SW 1271 (cell line): ENCODE measurements at places on chromosomes 7 and 10.

DNA sequence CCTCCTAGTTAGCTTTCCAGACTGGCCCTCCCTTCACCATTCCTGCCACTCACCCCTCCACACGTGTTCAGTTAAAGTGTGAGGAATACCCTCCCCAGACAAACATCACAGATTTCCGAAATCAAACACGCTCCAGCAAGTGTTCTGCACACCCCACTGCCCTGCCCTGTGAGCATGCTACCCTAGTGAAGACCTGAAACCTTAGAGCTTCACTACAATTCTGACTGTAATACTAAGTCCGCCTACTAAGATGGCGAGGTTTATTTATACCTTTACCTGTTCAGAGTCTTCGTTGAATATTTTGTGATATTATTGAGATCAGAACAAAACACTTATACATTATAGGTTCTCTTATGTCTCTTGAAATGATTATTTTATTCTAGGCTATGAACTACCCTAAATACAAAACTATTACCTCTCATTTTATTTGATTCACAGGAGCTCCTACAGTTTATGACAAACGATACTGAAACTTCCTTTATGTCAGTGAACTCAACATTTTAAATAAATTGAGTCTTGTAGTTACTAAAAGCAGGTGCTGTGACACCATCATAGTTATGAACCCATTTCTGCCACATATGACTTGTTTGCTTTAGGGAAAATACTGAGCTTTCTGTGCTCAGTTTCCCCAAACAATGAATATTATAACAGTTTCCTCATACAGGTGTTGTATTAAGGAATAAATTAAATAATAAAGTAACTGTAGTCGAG lies 8.6 kb downstream of the SCIN start:
- DNase-seq: no peak

- no peak for DNase-seq
Measured at GRCh38 chr7:70410134-70410750, 721.7 kb upstream of the GALNT17 start.

- no peak for DNase-seq
Measured at GRCh38 chr7:95155965-95156364, 168.4 kb downstream of the PON1 start.

GRCh38 chr7:8893775-8894174 lies 460.4 kb downstream of the NXPH1 start:
- DNase-seq: no peak

- no peak for DNase-seq
Measured at GRCh38 chr10:33460505-33461294, 126.2 kb upstream of the NRP1 start.

DNA sequence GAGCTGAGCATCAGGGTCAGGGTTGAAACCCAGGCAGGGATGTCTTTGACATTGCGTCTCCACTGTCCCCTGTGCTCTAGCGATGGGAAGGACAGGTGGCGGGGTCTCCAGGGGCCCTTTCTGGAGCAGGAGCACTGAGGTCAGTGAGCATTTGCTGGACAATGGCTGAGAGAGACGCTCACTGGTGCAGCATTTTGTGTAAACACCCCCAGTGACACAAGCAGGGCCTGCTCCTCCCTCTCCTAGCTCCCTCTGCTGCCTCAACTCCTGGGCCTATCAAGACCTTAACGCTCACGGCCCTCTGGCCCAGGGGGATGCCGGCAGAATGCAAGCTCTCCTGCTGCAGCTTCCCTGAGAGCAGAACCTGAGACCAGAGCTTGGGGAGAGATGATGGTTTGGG lies 17.4 kb upstream of the INMT start:
- no peak for DNase-seq

DNA sequence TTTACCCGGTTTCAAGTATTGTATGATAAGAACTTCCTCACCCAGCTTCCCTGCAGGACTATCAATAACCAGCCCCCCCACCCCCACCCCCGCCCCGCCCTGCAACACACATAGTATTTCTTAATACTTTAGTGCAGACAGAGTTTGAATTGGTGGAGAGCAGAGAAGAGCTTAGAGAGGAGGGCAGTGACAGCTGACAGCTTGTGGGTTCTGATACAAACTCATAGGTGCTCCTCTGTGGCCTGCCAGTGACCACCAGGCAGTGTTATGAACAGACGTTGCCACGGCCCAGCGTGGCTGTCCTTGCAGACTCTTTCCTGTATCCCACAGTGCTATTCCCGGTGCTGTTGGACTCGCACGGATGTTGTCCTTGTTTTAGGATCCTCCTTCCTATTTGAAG lies 186.9 kb upstream of the ADO start:
- DNase-seq: no peak

DNA sequence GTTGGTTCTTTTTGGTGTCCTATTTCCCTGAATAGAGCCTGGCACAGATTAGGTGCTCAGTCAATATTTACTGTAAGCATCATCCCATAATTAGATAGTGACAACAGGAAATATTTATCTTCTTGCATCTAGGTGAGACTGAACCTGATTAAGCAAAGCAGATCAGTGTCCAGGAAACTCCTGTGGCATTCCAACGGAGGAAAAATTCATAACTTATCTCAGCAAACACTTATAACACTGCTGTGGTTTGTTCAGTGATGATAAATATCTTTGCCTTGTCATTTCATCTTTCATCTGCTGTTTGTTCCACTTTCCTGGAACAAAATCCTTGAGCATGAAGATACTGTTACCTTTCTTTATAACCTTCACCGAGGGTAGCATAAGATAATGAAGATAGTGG lies 1160.3 kb upstream of the AUTS2 start:
- no peak for DNase-seq

DNA sequence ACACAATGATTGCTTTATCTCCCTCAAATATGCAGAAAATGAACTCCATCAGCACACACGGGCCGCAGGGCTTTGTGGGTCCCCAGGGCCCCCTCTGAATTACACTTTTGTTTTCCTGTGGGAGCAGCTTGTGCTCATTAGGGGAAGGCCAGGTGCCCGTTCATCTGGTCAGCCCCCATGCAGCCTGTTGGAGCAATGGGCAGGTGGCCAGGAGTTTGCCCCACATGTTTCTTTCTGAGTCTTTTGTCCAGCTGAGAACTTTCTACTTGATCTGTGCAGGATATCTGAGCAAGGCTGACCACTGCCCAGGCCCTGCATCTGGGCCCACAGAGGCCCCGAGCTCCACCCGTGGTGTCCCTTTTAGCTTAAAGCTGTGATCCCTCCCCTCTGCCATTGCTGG lies 105.3 kb upstream of the FAM20C start:
- DNase-seq: no peak
